ENCODE measurements at places on chromosomes 3 and 15. TPM values are rescaled to one million over a fixed set of nuclear protein-coding genes. Genes with fewer than 3 reads are reported as not detected.

DNA sequence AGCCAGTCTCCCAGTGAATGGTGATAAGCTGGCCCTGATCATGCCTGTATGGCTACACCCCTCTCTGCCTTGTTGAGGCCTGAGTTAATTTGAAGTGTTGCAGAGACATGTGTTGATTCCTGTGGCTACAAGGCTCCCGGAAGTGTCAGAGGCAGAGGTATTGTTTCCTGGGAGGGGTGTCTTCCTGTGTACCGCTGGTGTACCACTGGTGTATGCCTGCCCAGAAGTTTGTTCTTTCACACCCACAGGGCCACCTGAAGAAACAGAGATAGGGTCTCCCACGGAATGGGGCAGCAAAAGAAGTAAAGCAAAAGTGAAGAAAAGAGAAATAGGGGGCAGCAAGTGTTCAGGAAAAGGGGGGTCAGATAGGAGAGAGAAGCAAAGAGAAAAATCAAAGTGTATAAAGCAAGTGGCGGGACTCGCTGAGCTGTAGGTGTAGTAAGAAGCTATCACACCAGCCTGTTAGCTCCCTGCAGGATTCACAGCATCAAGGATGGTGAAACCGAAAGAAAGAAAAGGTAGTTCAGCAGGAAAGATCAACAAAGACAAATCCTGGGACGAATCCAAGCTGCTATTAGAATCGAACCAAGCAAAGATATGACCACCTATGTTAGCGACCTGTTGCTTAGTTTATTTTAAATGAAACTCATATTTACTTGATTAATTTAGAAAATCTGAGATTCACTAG, 36.6 kb upstream of the CD47 start:
- DNase-seq = no peak

- DNase-seq = no peak
These were observed 41.9 kb downstream of the FAM43A start for GRCh38 chr3:194727435-194728128.

DNA sequence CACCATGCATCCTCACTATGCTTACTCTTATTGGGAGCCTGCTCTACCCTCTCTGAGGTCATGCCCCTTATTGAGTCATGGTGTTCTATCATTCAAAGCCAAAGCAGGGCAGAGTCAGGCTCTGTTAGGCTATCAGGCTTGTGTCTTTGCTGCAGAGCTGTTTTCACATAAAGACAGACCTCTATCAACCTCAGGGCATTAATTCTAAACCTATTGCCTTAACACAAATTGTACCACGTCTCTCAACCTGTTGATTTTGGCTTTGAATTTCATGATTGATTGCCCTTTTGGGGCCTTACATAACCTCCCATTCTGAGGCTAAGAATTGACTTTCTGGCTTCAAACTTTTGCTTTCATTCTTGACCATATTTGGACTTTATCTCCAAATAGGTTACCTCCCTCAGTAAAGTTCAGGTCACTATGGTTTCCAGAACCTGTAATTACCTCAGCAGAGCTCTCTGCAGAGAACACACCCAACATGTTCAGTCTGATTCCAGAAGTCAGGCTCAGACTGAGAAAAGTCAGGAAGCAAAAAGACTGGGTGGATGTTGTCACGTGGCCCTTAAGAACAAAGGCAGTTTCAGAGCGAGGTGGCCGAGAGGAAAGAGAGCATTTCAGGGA, 221.4 kb upstream of the NANOGP8 start:
- peak; percentile 10 for DNase-seq

DNA sequence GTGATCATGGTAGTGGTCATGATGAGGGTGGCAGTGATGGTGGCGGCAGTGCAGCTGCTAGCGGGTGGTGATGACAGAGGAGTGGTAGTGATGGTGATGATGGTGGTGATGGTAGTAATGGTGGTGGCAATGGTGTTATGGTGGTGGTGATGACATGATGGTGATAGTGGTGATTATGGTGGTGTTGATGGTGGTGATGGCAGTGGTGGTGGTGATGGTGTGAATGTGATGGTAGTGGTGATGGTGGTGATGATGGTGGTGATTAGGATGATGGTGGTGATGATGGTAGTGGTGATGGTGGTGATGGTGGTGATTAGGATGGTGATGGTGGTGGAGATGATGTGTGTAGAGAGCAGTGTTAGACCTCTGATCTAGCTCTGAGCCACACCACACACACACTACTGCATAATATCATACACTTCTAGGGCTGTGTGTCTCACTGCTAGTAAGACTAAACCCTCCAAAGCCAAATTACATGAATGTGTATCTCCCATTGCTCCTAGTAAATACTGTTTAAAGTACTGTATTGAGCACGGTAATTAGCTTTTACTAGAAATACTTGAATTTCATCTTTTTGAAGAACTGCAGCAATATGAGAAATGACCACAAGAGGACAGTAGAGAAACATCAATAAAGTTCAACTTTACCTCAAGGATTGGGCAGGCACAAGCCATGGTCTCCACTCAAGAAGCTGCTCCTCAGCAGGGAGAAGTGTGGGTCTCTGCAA, 28.8 kb downstream of the TMED3 start:
- DNase-seq = peak; percentile 78

GRCh38 chr3:107861422-107861821, 229.4 kb downstream of the CD47 start:
- DNase-seq = no peak

DNA sequence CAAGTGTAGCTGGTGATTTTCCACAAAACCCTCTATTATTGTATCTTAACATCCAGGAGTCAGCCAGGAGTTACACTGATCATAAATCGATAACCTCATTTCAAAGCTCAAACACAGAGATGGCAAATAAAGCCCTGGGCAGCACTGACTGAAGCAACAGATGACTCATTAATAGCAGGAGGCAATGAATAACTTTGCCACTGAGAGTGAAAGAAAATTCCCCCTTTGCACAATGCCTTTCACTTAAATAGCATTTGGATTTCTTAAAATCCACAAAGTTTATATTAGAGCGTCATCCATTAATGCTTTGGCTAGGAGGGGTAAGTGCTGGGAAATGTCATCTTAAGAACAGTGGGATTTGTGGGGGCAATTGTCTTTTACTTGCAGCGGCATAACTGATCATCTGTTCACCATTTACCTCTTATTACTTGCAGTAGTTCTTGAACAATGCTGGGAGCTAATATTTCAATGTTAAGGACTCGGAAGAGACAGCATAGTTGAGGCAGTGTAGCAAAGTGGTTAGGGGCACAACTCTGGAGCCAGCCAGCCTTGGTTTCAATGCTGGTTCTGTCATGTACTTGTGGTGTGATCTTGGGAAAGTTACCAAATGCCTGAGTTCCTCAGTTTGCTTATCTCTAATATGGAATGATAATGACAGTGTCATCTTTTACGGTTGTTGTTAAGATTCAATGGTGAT, 630.4 kb upstream of the TBL1XR1 start:
- DNase-seq = no peak

- DNase-seq = no peak
These were observed 588.3 kb upstream of the LMCD1 start for GRCh38 chr3:7913283-7913682.

DNA sequence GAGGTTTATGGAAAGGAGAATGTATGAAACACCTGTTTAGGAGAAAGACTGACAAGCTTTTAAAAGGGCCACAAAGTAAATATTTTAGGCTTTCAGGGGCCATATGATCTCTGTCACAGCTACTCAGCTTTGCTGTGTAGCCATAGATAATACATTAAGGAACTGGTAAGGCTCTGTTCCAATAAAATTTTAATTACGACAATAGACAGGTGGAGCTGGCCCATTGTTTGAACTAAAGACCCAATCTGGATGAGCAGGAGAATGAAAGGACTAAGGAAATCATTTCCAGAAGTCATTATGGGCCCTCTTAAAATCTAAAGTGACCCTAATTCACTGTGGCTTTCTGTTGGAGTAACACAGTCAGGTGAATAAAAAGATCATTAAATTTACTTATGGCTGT, 48.5 kb upstream of the SLC12A8 start:
- no peak for DNase-seq

- DNase-seq = peak; percentile 64
These were observed 6.3 kb downstream of the CHAC1 start for GRCh38 chr15:40959331-40960141.

DNA sequence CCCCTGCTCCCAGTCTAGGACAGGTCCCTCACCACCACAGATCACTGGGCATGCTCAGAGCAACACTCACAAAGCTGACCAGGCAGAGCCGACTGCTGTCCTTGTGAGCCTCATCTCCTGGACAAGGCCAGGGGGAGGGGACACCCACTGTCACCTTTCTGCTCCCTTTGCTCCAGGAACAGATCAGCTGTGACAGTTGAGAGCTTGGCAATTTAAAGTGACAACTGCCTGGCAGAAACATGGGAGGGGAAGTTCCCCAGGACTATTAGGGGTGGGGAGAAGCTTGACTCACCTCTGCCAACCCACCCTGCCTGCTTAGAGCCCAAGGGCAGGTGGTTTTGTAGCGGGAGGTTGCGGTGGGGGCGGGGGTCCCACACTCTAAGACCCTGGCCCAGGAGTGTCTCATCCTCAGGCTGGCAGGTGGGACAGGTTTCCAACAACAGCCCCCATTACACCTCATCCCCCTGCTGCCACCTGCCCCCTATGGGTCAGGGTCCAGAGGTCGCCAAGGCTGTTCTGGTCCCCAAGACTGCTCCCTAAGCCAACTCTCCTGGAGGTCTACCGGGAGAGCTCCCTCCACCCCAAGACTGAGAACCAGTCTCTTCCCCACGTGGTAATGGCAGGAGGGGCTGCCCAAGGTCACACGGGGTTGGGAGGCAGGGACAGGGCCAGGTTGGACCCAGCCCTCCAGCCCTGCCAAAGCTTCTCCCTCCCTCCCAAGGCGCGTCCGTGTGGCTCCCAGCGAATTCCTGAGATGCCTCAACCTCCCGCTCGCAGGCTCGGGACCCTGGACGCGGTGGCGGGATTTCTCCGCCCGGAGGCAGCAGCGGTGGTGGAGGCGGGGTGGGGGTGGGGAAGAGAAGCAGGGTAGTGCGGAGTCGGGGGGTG, 80.4 kb downstream of the IQSEC1 start:
- DNase-seq = peak; percentile 94

DNA sequence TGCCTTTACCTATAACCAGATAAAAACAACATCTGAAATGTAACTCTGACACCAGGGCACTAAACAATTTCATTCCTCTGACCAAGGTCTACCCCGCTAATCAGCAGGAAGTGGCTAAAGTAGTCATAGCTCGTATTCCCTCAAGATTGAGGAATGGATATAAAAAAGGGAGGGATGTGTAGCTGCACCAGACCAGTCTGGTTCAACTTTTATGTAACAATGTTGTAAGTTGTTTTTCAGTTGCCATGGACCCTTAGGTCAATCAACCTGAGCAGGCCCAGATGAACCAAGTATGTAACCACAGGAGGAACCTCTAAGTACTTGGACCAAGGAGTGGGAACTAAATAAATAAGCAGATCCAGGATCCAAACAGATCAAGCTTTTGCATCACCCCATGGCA, 28.4 kb upstream of the IFT57 start:
- no peak for DNase-seq

DNA sequence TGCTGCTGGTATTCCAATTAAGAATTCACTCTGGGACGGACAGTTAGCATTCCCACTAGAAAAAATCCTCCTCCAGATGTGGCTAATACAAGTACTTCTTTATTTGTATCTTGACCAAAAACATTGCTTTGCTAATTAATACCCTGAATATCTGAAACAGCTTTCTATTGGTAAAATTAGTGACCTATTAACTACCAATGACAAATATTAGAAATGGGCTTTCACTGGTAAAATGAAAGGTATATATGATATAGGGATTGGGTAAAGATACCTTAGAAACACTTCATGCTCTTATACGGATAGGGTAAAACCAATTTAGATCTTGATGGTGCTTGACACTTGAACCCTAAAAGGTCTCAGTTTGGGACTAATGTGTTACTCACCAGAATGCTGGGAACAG, 52.3 kb downstream of the CRTAP start:
- no peak for DNase-seq

DNA sequence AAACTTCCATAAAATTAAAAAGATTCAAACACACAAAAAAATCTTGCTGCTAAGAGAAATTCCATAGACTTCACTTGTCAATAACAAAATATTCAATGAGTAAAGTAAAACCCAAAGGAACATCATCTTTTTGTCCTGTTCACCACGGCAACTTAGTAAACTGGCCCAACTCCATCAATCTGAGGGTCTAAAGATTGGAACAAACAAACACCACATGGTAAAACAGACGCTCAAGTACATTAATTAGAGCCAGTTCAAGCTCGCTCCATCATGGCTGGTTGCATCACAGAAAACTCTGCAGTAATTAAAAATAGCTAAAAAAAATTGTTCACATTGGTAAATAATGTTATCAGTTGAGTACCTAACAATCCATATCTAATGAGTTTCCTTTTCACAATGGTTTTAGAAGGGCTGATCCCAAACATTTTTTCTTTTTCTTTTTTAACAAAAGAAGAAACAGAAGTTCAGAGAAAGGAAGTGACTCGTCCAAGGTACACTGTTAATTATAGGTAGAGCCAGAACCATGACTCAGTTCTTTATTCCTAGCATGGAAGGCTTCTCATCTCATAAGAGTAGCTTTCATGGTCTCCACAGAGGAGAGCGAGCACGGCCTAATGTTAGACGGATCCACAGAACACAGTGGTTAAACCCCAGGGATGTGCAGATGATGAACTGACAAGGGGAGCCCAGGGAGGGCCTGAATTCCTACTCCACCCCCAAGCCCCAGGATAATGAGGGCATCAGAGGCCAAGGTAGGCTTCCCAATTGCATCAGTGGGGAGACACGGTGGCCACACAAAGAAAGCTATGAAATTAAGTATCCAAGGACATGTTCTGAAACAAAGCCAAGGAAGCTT, 79.2 kb upstream of the ARHGEF3 start:
- DNase-seq = no peak

DNA sequence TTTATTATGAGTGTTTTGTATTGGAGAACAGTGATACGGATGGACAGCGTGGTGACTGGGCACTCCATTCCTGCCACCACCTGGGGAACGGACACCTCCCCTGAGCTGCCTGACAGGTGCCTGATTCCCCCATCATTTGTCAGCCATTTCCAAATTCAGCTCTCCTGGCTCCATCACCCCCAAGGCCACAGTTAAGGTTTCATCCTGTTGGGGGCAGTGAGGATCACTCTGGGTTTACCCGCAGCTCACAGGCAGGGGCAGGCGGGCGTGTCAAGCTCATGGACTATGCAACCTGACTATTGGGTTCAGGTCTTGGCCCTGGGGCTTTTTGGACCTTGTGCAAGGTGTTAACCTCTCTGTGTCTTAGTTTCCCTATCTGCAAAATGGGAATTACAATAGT, 76.3 kb downstream of the RAB11A start:
- DNase-seq = peak; percentile 62

LEO1 gene
- 34.7 TPM for total RNA-seq

ABCC5 gene
- total RNA-seq = 38.5 TPM

CLDN1 gene
- total RNA-seq = 4.2 TPM

ADCY5 gene
- total RNA-seq = 10.2 TPM

CIB2 gene
- 62.6 TPM for total RNA-seq

ADAMTS7 gene
- 52.7 TPM for total RNA-seq

GOLGB1 gene
- total RNA-seq = 34.5 TPM
